ENCODE measurements at places on chromosomes 12 and 14. TPM values are rescaled to one million over a fixed set of nuclear protein-coding genes. Genes with fewer than 3 reads are reported as not detected.

CFAP73 gene
- not detected for total RNA-seq

NPAS3 gene
- 0.32 TPM for total RNA-seq

POTEG gene
- total RNA-seq: not detected

LGR5 gene
- total RNA-seq: not detected

PTPRB gene
- 92.9 TPM for total RNA-seq

TEX52 gene
- not detected for total RNA-seq

ETV6 gene
- total RNA-seq: 5.8 TPM

TAS2R13 gene
- total RNA-seq: 0.32 TPM

SERPINA3 gene
- 0.61 TPM for total RNA-seq

IFI27L1 gene
- 14.9 TPM for total RNA-seq

ZNF219 gene
- 3.8 TPM for total RNA-seq
